Posterior vena cava (tissue), 2 donors: ENCODE measurements at places on chromosomes 13 and 19. TPM values are rescaled to one million over a fixed set of nuclear protein-coding genes. Genes with fewer than 3 reads are reported as not detected.

DNA sequence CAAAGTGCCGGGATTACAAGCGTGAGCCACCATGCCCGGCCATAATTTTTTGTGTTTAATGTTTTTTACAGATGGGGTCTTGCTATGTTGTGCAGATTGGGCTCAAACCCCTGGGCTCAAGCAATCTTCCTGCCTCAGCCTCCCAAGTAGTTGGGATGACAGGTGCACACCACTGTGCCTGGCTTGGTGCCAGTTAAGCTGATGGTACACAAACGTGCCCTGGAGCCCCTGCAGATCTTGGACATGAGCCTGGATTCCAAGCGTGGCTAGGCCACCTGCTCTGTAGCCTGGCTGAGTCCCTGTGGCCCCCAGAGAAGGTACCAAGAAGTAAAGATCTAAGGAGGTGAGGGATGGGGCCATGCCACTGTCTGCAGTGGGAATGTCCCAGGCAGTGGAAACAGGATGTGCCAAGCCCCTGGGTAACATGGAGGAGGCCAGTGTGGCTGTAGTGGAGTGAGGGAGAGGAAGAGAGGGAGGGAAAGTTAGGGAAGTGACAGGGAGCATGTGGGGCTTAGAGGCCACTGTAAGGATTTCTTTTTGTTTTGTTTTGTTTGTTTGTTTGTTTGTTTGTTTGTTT, 7.0 kb downstream of the PRODH2 start:
- no peak for DNase-seq

SH2D3A gene
- total RNA-seq: 0.37 TPM

DNA sequence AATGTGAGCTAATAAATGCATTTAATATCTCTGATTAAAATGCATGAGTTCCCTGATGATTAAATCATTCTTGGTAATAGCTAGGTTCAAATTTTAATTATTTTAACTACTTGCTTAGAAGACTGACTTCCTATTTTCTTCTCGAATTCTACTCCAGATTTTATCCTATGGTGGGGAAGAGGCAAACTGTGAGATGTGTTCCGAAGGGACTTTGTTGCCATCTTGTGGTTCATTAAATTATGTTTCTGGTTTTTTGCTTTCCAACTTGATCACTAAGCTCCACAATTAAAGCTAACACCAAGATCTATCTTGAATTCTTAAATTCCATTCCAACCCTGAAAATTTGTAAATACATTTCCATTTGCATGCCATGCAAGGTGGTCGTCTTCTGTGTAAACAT, 538.4 kb upstream of the PCDH20 start:
- DNase-seq: no peak

GRCh38 chr13:95138876-95139585, 162.2 kb downstream of the ABCC4 start:
- DNase-seq: no peak

GRCh38 chr19:17216058-17216670, 1.0 kb downstream of the USE1 start:
- DNase-seq: no peak

CD209 gene
- total RNA-seq: 13.4 TPM

DNA sequence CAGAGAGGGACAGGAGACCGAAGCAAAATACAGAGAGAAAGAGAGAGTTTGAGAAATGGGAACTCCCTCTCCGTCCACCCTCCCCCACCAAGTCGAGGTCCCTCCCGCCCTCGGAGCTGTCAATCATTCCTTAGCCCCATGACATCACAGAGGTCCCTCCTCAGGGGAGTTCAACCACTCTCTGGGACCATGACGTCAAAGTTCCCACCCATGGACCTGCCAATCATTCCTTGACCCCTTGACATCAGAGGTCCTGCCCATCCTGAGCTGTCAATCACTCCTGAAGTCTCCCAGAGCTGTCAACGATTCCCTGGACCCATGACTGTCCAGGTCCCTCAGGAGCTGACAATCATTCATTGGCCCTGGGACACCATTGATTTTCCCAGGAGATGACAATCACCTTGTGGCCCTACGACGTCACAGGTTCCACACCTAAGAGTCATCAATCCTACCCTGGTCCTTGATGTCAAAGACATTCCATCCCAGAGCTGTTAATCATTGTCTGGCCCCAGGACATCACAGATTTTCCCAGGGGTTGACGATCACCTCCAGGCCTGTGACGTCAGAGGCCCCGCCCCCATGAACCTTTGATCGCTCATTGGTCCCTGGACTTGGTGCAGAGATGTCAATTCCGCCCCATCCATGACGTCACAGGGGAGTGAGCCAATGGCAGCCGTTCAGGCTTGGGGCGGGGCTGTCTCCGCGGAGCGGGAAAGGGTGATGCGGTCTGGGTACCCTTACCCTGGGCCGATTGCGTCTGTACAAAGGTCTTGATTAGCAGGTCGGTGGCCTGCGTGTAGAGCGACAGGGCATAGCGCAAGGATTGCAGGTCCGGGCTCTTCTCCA, 61.7 kb downstream of the COLGALT1 start:
- no peak for DNase-seq

DNA sequence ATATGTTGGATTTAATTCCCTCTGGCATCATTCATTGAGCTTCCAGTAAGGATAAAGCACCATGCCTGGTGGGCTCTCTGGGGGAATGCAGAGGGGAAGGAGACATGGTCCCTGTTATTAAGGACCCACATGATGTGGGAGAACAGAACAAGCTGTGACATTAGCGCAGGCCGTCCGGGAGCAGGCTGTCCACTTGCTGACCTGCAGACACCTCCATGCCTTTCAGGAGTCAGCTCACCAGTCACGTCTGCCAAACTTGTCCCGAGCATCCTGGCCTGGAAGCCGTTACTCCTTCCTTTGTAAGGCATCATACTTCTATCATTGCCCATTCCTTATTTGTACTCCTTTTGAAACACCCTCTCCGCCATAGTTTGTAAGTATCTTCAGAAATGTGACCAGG, 23.4 kb downstream of the B3GLCT start:
- no peak for DNase-seq

ANGPTL8 gene
- total RNA-seq: 0.57 TPM

DNA sequence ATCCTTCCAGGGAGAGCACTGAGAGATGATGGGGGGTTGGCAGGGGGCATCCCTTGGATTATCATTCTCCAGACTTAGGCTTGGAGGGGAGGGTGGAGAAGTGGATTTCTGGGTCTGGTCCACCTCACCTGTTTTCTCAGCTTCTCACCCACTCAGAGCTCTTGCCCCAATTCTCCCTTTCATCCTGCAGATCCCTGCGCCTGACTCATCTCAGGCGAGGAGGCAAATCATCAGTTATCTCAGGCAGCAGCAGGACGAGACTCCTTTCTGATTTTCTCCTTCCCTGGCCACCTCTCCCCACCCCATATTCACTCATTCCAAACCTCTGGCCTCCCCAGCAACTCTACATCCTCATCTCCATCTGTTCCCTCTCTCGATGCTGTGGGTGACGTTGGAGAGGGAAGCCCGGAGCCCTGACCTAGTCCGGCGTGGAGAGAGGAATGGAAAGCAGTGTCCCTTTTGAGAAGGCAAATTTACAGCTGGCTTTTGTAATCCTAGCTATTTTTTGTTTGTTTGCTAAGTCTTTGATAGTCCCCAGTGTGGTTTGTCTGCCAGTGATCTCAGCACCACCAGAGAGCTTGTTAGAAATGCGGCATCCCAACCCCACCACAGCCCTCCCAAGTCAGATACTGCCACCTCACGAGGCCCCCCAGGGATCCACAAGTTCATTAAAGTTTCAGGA, 24.0 kb upstream of the TPT1 start:
- no peak for DNase-seq

DNA sequence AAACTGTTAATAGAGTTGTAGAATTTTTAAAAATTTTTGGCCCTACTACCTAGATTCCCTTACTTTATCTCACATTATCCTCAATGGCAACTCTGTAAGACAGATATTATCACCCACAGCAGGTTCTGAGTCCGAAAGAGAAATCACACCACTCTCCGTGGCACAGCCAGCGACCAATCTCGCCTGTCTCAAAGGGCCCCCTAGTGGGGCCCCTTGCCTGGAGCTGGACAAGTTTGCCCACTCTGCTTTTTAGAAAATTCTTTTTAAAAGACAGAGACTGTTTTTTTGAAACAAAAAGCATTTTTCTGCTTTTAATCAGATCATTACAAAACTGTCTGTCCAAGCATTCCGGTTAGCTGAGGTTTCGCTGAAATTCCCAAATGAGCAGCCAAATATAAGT, 21.7 kb downstream of the PHF11 start:
- DNase-seq: no peak
